ENCODE measurements at places on chromosomes 6 and 20.

DNA sequence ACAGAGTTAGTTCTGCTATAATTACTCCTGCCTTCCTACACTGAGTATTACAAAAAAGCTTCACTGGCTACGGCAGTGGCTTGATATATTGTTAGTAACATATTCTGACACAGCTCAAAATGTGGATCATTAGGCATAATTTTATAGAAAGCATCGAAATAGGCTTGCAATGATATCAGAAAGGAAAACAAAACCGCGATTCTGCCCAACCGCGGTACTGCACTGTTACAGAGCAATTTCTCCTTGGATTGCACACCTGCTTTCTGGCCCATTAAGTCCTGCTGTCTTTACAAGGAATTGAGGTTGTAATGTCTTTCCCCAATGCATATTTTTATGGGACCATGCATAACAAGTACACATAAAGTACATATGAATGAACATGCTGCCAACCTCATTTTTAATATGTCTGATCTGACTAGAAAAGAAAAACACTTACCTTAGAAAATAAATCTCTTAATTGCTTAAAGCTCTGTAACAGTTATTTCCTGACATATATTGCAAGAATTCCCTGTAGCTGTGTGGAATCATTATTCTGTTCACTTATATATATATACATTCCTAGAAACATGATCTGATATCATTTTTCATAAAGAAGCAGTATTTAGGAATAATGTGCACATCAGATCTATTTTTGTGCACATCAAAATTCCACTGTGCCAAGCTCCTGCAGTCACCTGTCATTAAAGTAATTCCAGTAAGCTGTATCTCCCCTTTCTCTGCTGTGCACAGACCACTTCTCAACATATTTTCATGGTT lies 763.9 kb downstream of the HACE1 start:
- DNase-seq: no peak
- H3K27me3 ChIP-seq: no peaks in the 10 kb centered on the region
- no peaks in the 10 kb centered on the region for H3K4me1 ChIP-seq
- H3K4me3 ChIP-seq: no peak overlapping the region

- H3K27ac ChIP-seq: no peak overlapping the region
- no peak overlapping the region for H3K4me3 ChIP-seq
- no peaks in the 10 kb centered on the region for H3K4me1 ChIP-seq
- no peaks in the 10 kb centered on the region for H3K36me3 ChIP-seq
- DNase-seq: no peak
These were observed 2.3 kb upstream of the ME1 start for GRCh38 chr6:83433177-83433576.

DNA sequence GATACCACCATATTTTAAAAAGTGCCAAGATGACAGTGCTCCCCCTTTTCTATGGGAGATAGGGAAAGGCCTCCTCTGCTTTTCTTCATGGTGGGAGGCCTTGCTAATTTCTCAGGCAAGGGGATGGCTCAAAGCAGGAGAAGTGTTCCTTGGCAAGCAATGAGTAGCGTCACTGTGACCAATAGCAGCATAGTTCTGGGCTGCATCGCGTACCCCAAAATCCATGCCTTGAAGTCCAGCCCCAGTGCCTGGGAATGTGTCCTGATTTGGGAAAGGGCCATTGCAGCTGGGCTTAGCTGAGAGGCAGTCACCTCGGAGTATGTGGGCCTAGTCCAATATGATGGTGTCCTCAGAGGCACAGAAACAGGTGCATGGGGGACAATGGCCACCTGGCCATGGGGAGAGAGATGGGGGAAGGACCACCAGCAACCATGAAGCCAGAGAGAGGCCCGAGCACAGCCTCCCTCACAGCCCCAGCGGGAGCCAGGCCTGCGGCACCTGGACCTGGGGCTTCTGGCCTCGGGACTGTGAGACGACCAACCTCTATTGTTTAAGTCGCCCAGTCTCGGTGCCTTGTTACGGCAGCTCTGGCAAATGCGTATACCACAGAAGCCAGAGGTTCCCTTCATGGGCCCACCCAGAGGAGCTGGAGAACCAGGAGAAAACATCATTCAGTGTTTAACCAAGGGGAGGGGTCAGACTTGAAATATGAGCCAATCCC lies 153.1 kb upstream of the RPS6KA2 start:
- H3K36me3 ChIP-seq: no peaks in the 10 kb centered on the region
- no peak for DNase-seq
- no peak overlapping the region for H3K27ac ChIP-seq
- no peak overlapping the region for H3K4me3 ChIP-seq
- H3K27me3 ChIP-seq: no peaks in the 10 kb centered on the region
- no peaks in the 10 kb centered on the region for H3K4me1 ChIP-seq

- peaks cover 96% of the 10 kb centered on the region for H3K36me3 ChIP-seq
- H3K27me3 ChIP-seq: no peaks in the 10 kb centered on the region
- H3K27ac ChIP-seq: no peak overlapping the region
- H3K4me3 ChIP-seq: no peak overlapping the region
- no peak for DNase-seq
These were observed 70.1 kb downstream of the PHF3 start for GRCh38 chr6:63705707-63706106.

- no peak for DNase-seq
- H3K27ac ChIP-seq: no peak overlapping the region
- H3K4me3 ChIP-seq: no peak overlapping the region
These were observed 39.5 kb downstream of the MTFR2 start for GRCh38 chr6:136210398-136211165.

- peaks cover 68% of the 10 kb centered on the region for H3K36me3 ChIP-seq
- no peaks in the 10 kb centered on the region for H3K27me3 ChIP-seq
- H3K27ac ChIP-seq: no peak overlapping the region
These were observed 18.4 kb downstream of the STX16 start for GRCh38 chr20:58669287-58670006.

GRCh38 chr6:13511913-13512717 lies 24.7 kb upstream of the GFOD1 start:
- DNase-seq: no peak
- H3K36me3 ChIP-seq: no peaks in the 10 kb centered on the region

DNA sequence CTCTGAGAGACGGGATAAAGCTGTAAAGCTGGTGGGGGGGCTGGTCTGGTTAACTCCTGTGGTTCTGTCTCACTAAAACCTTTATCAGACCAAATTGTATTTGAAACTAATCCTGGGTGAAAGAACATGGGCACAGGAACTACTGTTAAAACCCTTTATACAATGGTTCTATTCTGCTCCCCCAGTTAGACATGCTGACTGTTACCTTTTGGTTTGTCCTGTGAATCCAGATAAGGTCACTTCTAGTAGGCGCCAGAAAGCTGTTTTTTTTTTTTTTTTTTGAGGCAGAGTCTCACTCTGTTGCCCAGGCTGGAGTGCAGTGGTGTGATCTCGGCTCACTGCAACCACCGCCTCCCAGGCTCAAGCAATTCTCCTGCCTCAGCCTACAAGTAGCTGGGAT lies 29.7 kb downstream of the GSTA4 start:
- no peak for DNase-seq
- H3K4me1 ChIP-seq: no peaks in the 10 kb centered on the region
- no peak overlapping the region for H3K27ac ChIP-seq
- H3K4me3 ChIP-seq: no peak overlapping the region

- H3K27ac ChIP-seq: no peak overlapping the region
- H3K36me3 ChIP-seq: peaks cover 50% of the 10 kb centered on the region
- no peak overlapping the region for H3K4me3 ChIP-seq
- peaks cover 31% of the 10 kb centered on the region for H3K4me1 ChIP-seq
- peak; percentile 58 for DNase-seq
These were observed 9.2 kb downstream of the FRS3 start for GRCh38 chr6:41770381-41771057.

All from upper lobe of right lung (tissue), 1 donor.